RCC 7860 (cell line): ENCODE measurements at places on chromosomes 13 and 19.

- no peak for DNase-seq
These were observed 213.1 kb downstream of the OXGR1 start for GRCh38 chr13:96781141-96781540.

GRCh38 chr19:35114353-35115176, 1.1 kb upstream of the FXYD3 start:
- no peak for DNase-seq

GRCh38 chr13:41678848-41679247, 221.5 kb downstream of the RGCC start:
- no peak for DNase-seq

- DNase-seq: peak; percentile 95
These were observed 16.1 kb downstream of the ZFR2 start for GRCh38 chr19:3852614-3853254.

DNA sequence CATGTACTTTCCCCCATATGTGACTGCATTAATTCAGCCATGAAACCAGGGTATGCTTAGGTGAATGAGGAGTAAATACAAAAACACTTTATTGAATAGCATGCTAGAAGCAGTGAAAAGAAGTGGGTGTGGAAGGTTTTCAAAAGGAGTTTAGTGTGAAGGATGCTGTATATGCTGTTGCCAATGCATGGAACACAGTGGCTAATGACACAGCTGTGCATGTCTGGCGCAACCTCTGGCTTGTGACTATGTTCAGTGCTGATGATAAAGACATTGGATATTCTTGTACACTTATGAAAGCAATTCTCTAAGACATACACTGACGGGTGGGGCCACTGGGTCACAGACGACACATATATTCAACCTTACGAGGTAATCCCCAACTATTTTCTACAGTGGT, 55.2 kb downstream of the SOX21 start:
- DNase-seq: no peak

DNA sequence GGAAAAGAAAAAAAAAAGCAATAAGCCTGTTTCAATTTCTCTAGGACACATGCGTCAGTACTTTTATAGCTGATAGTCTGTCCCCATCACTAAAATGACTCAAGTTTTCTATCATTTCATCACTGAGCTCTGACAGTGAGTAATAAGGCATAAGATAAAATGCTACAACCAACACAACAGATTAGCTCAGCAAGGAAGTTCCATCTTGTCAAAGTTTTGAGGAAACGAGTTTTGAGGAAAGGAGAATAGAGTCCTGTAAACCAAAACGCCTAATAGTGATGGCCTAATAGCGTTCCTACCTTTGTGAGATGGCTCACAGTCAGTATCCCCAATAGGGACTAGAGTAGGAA, 145.1 kb downstream of the LACC1 start:
- no peak for DNase-seq
